ENCODE measurements at places on chromosomes 13 and 19. TPM values are rescaled to one million over a fixed set of nuclear protein-coding genes. Genes with fewer than 3 reads are reported as not detected.

LSM14A gene
- total RNA-seq, result 75.9 TPM

NLRP13 gene
- total RNA-seq, result not detected

TEAD2 gene
- total RNA-seq, result 34.2 TPM

ZNF415 gene
- total RNA-seq, result 5.2 TPM

RRAS gene
- total RNA-seq, result 40.5 TPM

BBC3 gene
- 29.7 TPM for total RNA-seq

PDX1 gene
- not detected for total RNA-seq

SIGLEC12 gene
- total RNA-seq, result not detected

ATP4A gene
- not detected for total RNA-seq

ZNF627 gene
- 38.3 TPM for total RNA-seq

PLK5 gene
- not detected for total RNA-seq

KLHL1 gene
- total RNA-seq, result not detected

PEAK3 gene
- total RNA-seq, result 0.05 TPM

UBE2L5 gene
- total RNA-seq, result not detected

SYNGR4 gene
- total RNA-seq, result not detected

FCGBP gene
- 26.3 TPM for total RNA-seq

FAM216B gene
- not detected for total RNA-seq

KLF1 gene
- not detected for total RNA-seq

GRCh38 chr13:113971471-113972231 lies 2.2 kb downstream of the C13orf46 start:
- no peak for DNase-seq

DNA sequence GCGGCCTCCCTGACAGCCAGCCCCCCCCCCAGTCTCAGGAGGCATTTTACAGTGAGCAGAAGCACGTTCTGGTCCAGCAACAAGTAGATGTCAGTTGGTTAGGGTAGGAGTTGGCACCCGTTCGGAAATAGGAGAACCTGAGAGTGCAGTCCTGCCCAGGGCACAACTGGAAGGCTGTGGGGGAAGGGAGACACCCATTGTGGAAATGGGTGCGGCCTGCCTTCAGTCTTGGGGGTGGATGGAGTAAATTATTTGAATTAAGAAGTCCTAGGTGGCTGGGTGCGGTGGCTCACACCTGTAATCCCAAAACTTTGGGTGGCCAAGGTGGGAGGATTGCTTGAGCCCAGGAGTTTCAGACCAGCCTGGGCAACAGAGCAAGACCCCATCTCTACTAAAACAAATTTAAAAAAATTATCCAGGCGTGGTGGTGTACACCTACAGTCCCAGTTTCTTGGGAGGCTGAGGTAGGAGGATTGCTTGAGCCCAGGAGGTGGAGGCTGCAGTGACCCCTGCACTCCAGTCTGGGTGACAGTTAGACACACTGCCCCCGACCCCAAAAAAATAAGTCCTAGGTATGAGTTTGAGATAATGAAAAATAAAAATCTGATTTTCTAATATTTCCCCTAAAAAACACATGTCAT lies 1.2 kb downstream of the CIRBP start:
- peak; percentile 29 for DNase-seq

DNA sequence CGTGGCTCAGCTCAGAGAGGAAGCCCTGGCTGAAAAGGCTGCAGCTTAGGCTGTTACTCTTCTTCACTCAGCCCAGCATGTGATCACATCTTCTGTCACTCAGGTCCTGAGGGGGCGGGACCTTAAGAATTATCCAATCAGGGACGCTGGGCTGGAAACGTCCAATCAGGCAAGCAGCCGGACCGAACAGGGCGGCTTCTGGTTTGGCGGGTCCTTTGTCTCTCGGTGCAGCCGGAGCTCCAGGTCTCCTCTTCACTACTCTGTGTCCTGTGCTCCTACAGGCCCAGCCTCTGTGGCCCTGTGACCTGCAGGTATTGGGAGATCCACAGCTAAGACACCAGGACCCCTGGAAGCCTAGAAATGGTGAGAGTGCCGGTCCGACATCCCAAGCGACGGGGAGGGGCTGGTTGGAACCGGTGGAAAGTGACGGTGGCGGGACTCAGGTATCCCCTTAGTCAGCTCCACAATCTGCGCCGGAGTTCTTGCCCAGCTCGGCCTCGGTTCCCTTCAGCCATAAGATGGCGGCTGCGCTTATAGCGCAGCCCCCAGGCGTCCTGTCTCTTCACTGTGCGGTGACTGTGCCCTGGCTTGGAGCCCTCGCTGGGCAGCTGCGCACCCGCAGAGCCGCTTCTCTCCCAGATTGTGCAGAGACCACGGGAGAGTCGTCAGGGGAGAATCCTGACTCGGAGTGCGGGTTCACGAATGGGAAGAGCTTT lies at the start of gene ZNF93:
ZNF93 (plus strand) TSS at position 218 of the 716 bp plus-strand sequence; CDS start at position 361, 143 bp downstream.
- peak; percentile 92 for DNase-seq

DNA sequence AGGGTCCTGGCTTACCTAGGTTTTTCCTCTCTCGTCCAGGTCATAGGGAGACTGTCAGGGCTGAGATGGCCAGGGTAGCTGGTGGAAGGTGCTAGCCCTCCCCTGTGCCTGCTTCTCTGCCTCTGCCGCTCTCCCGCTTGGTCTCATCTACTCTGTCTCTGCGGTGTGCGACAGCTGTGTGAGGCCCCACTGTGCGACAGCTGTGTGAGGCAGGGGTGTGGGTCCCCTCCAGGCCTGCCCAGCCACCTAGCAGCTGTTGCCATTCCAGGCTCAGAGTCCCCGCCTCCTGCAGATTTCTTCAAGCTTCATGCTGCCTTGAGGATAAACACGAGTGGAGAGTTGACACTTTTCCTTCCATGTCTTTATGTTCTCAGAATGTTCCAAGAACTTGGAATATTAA lies 53.0 kb downstream of the ARHGEF7 start:
- DNase-seq, result no peak

GRCh38 chr19:45717131-45717982 lies 13.3 kb downstream of the FBXO46 start:
- DNase-seq, result peak; percentile 99

DNA sequence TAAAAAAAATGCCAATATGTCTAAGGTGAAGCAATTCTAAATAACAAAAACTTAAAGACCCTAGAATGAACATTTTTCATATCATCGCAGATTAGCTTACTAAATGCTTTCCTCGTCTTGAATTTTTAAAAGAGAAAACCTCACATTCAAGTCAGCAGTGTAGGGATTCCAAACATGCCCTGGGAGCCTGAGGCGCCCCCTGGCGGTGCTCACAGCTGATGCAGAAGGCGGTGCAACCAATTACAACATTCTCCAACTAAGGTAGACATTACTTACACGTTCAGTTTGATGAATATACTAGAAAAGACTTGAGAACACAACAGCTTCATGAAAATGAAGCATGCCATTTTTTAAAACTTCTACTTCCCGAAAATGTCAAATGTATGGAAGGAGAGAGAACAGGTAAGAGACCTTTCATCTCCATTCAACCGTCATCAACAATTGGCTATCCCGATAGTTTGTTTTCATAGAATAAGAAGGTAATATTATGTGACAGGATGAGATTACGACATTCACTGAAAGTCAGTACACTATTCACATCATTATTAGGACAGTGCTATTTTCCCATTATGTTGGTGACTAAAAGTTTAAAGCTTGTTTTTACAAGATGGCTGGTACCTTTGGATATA lies 304.4 kb downstream of the DCLK1 start:
- no peak for DNase-seq

GRCh38 chr13:95698047-95698749 lies 21.3 kb downstream of the DNAJC3 start:
- peak; percentile 51 for DNase-seq

DNA sequence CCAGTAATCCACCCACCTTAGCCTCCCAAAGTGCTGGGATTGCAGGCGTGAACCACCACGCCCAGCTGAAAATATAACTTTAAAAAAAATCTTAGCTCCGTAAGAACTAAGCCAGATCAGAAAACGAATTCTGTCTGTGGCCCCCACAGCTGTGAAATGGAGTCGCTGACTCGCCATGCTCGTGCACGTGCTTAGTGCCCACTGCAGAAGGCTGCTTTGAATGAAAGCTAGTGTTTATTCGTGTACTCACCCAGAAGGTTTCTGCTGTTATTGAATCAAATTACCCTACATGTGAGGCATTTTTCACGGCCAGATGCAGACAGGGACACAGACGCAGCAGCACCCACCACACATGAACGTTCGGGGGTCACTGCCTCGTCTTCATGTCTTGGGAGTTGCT lies 61.7 kb upstream of the F7 start:
- DNase-seq, result no peak

- no peak for DNase-seq
Measured at GRCh38 chr13:28654276-28654675, 4.7 kb upstream of the POMP start.

- DNase-seq, result no peak
Measured at GRCh38 chr13:32728327-32728726, 142.1 kb downstream of the PDS5B start.

DNA sequence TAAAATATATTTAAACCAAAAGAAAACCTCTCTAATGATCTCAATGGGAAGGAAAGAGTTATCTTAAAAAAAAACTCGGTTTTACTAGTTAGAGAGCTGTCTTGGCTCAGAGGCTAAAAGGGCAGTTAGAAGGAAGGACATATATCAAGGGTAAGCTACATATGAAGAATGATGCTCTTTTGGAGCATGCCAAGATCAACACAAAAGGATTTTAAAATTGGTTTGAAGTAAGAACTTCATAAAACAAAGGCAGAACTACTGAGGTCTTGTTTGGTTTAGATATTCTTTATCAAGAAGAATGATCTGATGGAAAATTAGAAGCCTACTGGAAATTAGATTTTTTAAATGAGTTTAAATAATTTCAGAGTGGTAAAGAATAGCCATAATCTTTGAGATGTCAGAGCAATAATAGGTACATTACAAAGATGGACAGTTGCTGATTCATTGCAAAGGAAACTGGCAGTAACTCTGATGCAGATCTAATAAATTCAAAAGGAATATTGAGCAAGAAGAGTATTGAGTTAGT lies 39.4 kb upstream of the LMO7 start:
- DNase-seq, result no peak

DNA sequence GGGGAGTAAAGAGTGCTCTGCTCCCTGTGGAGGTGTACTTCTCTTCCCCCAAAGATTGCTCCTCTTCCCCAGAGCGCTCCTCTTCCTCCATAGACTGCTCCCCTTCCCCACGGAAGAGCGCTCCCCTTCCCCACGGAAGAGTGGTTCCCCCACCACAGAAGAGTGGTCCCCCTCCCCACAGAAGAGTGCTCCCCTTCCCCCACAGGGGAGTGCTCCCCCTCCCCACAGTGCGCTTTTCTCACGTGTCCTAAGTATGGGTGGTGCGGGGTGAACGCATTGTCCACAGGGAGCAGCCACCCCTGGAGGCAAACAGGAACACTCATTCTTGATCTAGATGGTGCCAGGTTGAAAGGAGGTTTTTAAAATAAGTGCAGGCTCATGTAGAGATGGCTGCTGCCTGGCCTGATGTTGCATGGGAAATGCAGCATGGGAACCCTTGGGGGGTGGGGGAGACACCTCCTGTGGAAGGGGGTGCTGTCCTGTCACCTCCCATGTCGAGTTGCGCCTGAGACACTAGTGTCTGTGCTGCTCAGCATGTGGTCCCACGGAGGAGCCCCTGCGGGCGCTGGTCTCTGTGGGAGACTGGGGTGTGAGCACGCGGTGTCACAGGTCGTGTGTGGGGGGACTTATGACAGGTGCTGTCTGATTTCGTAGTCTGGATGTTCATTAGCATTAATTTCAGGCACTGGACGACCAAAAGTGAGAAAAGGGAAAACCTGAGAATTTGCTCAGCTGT lies 52.2 kb downstream of the ATP11A start:
- DNase-seq, result no peak

DNA sequence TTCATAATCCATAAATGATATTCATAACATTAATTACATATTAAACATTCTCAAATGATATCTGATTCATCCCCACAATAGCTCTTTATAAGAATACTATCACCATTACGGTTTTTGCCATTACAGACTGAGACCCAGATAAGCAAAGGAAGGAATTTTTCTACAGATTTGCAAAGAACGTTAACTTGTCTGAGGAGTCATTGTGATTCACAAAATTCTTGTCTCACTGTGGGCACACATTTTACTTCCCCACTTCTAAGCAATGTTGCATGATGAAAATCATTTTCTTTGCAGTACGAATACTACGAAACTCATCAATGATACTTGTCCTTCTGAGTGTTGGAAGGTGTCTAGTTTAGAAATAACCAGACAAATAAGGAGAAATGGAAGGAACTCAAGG lies 70.1 kb downstream of the NALCN start:
- DNase-seq, result no peak

DNA sequence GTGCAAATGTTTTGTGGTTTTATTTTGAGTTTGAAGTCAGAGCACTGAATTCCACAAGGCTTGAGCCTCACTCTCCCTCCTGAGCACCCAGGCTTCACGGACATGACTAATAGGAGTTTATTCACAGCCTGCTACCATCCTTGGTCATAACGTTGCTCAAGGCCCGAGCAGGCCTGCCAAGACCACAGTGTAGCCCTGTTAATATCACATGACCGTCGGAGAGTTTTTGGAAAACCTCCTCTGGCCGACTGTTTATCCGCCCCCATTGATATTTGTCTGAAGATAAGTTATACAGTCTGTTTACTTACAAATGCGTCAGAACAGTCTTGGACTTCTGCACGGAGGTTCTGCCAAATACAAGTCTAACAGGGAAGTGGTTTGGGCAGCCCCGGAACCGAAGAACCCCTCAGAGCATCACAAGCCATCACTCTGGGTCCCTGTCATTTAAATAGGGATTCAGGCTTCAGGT lies 89.9 kb downstream of the COL4A2 start:
- DNase-seq, result peak; percentile 98

GRCh38 chr13:24092108-24092507 lies 68.4 kb upstream of the SPATA13 start:
- DNase-seq, result no peak

DNA sequence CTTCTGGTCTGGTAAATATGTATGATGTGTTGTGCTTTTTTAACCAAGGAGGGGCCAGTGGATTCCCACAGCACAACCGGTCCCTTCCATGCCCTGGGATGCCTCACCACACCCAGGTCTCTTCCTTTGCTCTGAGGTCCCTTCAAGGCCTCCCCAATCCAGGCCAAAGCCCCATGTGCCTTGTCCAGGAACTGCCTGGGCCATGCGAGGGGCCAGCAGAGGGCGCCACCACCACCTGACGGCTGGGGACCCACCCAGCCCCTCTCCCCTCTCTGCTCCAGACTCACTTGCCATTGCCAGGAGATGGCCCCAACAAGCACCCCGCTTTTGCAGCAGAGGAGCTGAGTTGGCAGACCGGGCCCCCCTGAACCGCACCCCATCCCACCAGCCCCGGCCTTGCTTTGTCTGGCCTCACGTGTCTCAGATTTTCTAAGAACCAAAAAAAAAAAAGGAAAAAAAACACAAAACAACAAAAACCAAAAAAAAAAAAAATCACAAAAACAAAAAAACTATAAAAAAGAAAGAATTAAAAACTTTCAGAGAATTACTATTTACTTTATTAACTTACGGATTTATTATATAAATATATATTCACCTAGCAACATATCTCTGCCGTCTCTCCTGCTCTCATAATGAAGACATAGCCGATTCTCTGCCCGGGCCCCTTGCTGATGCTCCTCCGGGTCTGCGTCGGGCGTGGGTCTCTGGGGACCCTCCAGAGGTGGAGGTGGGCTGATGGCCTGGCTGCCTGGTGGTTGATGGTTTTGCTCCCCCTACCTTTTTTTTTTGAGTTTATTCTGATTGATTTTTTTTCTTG lies 14.4 kb downstream of the CAPN12 start:
- DNase-seq, result no peak

All from renal cortical epithelial cell (primary cell).